Naive thymus-derived CD4-positive, alpha-beta T cell (primary cell): ENCODE measurements at places on chromosomes 6 and 20.

DNA sequence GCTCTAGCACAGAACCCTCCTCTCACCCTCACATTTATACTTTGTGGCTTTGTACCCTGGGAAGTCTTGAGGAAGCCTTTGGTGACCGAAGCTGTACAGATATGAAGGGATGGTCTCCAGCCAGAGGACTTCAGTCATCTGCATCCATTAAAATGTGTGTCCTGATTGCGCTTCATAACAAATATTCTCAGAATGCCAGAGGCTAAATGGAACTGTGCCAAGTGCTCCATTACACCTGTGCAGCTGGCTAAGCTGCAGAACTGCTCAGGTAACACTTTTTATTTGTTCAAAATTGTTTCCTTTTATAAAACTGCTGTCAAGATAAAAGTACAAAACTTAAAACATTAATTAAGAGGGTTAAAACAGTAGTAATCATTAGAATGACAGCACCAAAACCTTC is 22.3 kb downstream of the TPBG start:
- DNase-seq: no peak

DNA sequence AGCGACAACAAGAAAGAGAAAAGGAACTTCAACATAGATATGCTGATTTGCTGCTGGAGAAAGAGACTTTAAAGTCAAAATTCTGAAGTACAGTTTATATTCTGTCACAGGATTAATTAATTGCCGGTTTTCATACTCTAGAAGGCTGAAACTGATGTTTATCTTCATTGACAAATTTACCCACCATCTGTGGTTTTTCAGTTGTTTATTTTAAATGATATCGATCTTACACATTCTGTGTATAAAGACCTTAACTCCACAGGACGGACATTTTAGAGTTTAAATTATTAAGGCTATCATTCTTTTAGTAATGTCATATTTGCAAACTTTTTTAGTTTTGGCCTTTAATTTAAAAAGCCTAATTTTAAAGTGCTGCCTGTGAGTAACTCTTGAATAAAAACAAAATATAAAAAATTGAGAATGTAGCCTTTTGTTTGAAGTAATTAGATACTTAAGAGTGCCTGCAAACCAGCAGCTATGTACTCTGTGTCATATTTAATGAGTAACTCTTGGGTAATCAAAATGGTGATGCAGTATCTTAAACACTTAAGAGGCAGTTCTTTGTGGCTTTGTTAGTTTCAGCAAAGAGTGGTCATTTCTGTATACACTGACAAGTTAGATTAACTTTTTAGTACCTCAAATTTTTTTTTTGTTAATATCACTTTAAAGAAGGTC is 59.3 kb downstream of the CDC5L start:
- no peak for DNase-seq

- no peak for DNase-seq
Measured at GRCh38 chr6:167660944-167661551, 165.7 kb upstream of the AFDN start.

GRCh38 chr6:99905209-99906106 is 88.6 kb downstream of the MCHR2 start:
- DNase-seq: no peak

- DNase-seq: no peak
Measured at GRCh38 chr20:49579874-49580812, 12.2 kb upstream of the PTGIS start.

DNA sequence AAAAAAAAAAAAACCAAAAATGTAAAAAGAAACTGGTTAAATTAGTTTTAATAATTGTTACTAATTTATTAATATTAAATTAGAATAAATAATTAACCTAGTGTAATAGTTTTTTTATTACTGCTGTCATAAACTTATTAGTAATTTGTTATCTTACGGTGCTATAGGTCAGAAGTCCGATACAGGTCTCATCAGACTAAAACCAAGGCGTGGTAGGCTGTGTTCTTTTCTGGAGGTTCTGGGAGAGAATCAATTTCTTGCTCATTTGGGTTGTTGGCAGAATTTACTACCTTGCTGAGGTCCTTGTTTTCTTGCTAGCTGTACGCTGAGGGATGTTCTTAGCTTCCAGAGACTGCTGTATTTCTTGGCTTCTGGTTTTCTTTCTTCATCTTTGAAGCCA is 85.9 kb upstream of the RNF24 start:
- no peak for DNase-seq
